ENCODE measurements at places on chromosomes 5 and 9.

DNA sequence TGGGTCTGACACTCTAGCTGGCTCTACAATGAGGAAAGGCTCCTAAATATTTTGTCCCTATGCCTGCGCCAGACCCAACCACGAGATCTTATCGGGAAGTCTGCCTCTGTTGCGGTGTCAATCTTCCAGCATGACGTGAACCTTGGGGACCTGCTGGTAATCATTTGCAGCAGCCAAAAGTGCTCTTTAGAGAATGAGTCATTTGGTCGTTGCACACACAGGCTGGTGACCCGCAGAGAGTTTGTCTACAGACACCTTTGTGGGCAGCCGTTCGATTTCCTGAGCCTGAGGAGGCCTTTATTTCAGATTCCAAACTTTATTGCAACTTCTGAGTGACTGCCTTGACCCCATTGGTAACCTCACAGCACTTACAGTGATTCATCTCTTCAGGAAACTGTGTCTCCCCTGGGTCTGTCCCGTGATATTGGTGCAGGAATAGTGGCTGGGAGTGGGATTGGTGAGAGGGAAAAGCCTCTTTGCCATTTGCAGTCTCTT is 326.1 kb downstream of the NSG2 start:
- no peaks in the 10 kb centered on the region for H3K36me3 ChIP-seq
- no peaks in the 10 kb centered on the region for H3K4me1 ChIP-seq
- DNase-seq: no peak
- no peak overlapping the region for H3K4me3 ChIP-seq
- H3K27me3 ChIP-seq: no peaks in the 10 kb centered on the region
- no peak overlapping the region for H3K27ac ChIP-seq

- no peak for DNase-seq
- no peaks in the 10 kb centered on the region for H3K4me1 ChIP-seq
- no peak overlapping the region for H3K27ac ChIP-seq
- H3K27me3 ChIP-seq: no peaks in the 10 kb centered on the region
- H3K4me3 ChIP-seq: no peak overlapping the region
Observed at GRCh38 chr9:8392866-8393265, 593.3 kb upstream of the DMAC1 start.

DNA sequence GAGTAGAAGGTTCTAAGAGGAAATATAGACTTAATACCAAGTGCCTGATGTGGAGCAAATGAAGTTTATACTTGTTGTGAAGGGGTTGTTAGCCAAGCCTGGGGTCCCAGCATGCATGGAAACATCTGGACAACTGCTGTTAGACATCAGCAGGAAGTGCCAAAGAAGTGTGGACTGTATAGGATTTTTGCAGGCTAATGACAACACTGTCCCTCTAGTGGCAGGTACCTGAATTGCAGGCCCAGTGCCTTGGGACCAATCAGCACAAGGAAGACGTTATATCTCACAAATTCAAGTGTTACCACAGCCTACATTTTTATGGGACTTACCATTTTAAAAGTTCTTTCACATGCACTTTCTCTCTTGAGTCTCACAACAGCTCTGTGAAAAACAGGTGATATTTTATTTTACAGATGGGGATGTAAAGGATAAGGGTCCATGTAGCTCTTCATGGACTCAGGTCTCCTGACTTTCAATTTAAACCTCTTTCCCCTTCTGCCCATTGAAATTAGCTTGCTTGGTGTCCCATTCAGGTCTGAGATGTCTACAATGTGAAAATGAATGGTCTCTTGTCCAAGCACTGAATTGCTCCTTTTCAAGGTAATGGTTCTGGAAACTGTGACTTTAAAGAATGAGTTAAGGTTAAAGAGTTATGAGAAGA is 89.0 kb upstream of the MAP1B start:
- no peaks in the 10 kb centered on the region for H3K4me1 ChIP-seq
- H3K4me3 ChIP-seq: no peak overlapping the region
- H3K27ac ChIP-seq: no peak overlapping the region
- no peaks in the 10 kb centered on the region for H3K27me3 ChIP-seq
- no peaks in the 10 kb centered on the region for H3K36me3 ChIP-seq

GRCh38 chr5:151225475-151225874 is 1.6 kb upstream of the CCDC69 start:
- H3K27me3 ChIP-seq: no peaks in the 10 kb centered on the region
- H3K4me1 ChIP-seq: no peaks in the 10 kb centered on the region
- no peak overlapping the region for H3K27ac ChIP-seq
- no peaks in the 10 kb centered on the region for H3K36me3 ChIP-seq

DNA sequence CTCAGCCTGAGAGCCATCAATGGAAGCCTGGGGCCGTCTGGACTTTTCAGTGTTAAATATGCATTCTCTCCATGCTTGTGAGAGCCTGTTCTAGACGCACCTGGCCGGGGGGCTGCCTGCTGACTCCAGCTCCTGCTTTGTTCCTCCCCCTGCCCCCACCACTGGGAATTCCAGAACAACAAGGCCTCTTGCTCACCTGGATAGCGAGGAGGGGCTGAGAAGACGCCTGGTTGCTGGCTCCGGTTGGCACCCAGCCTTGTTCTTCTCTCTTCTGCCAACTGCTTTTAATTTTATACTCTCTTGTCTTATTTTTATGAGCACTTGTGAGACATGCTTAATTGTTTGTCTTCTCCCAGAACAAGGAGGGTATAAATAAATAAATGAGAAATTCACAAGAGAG is 15.0 kb upstream of the RAPGEF1 start:
- no peaks in the 10 kb centered on the region for H3K36me3 ChIP-seq
- no peak overlapping the region for H3K27ac ChIP-seq
- H3K4me3 ChIP-seq: no peak overlapping the region
- H3K27me3 ChIP-seq: no peaks in the 10 kb centered on the region
- no peak for DNase-seq

GRCh38 chr9:81833563-81834345 is 94.5 kb upstream of the SPATA31D4 start:
- H3K27me3 ChIP-seq: no peaks in the 10 kb centered on the region
- H3K4me3 ChIP-seq: no peak overlapping the region
- H3K36me3 ChIP-seq: no peaks in the 10 kb centered on the region
- no peak for DNase-seq

- no peak overlapping the region for H3K27ac ChIP-seq
- no peaks in the 10 kb centered on the region for H3K36me3 ChIP-seq
- DNase-seq: no peak
- H3K27me3 ChIP-seq: no peaks in the 10 kb centered on the region
Observed at GRCh38 chr5:136004436-136004835, 24.4 kb upstream of the TGFBI start.

GRCh38 chr9:111016426-111017045 is 21.7 kb downstream of the LPAR1 start:
- no peaks in the 10 kb centered on the region for H3K27me3 ChIP-seq
- no peak overlapping the region for H3K4me3 ChIP-seq
- H3K27ac ChIP-seq: no peak overlapping the region
- H3K4me1 ChIP-seq: no peaks in the 10 kb centered on the region
- DNase-seq: no peak

DNA sequence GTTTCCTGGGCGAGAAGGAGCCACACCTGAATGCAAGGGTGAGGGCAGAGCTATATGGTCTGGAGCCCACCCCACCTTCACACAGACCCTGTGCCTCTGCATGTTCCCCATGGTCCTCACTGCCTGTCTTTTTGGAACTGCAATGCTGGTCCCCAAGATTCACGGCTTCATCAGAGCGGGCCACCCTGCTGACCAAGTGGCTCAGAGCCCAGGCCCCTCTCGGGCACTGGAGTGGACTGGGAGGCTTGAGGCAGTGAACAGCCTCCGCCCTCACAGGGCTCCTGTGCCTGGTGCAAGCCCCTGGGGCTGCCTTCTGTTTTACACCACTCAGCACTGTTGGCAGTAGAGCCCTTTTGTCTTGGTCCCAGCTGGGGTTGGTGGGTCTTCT is 143.2 kb downstream of the CACNA1B start:
- no peaks in the 10 kb centered on the region for H3K36me3 ChIP-seq
- H3K27me3 ChIP-seq: peaks cover 8% of the 10 kb centered on the region
- no peak overlapping the region for H3K27ac ChIP-seq
- H3K4me1 ChIP-seq: no peaks in the 10 kb centered on the region
- H3K4me3 ChIP-seq: no peak overlapping the region
- DNase-seq: no peak

DNA sequence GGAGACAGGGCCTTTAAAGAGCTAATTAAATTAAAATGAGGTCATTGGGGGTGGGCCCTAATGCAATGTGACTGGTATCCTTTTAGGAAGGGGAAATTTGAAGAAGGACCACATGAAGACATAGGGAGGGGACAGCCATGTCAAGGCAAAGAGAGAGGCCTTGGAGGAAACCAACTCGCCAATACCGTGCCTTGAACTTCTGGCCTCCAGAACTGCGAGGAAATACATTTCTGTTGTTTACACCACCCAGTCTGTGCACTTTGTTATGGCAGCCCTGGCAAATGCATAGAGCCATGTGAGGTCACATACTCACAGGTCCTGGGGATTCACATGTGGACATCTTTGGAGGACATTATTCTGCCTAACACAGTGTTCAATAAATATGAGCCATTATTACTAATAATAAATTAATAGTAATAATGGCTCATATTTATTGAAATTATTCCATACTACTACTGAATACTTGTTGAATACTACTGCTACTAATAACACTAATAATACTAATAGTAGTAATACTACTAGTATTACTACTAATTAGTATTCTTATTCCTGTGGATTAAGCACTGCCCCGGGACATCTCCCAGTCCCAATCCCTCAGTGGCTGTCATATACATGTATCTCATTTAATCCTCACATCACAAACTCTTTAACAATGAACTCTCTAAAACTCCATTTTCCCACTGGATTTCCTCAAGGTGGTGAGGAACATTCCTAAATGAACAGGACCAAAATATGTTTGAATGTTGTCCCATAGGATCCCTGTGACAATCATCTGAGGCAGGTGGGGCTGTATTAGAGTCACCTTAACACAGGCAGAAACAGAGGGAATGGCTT is 8.4 kb downstream of the TRAF1 start:
- peak overlapping the region; percentile 72 for H3K27ac ChIP-seq
- H3K36me3 ChIP-seq: no peaks in the 10 kb centered on the region
- no peak for DNase-seq
- no peak overlapping the region for H3K4me3 ChIP-seq
- no peaks in the 10 kb centered on the region for H3K27me3 ChIP-seq

- no peak overlapping the region for H3K4me3 ChIP-seq
- no peaks in the 10 kb centered on the region for H3K27me3 ChIP-seq
- H3K4me1 ChIP-seq: no peaks in the 10 kb centered on the region
Observed at GRCh38 chr5:51379331-51379700, 3.9 kb upstream of the ISL1 start.

DNA sequence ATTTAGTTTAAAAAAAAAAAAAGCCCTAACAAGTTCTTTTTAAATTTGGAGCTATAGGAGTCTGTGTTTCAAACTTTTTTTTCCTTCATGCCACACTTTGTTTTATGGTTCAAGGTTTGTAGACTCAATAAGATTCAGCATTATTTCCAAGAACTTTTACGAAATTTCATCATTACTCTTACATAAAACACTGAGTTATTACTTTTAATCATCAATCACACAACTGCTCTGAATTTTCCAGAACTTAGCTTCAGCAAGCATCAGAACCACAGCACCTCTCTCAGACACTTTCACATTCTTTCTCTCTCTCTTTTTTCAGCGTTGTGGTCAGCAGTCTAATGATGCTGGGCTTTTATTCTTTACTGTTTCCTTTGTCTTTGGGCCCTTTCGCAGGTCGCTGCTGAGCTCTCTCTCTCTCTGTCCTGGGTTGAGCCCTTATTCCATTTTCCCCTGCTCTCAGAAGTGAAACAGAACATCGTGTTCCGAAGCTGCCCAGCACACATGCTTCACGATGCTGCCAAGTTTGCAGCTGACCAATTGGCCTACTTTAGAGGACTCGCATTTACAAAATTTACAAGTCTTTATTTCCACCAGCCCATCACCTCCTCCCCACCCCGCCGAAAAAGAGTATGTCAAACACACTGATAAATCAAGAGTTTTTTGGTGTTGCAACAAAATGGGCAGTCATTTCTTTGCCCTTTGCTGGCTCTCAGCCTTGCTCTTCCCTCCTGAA is 44.6 kb upstream of the PIK3R1 start:
- H3K4me1 ChIP-seq: no peaks in the 10 kb centered on the region
- DNase-seq: peak; percentile 93
- H3K36me3 ChIP-seq: no peaks in the 10 kb centered on the region
- no peaks in the 10 kb centered on the region for H3K27me3 ChIP-seq
- peak overlapping the region; percentile 80 for H3K27ac ChIP-seq

DNA sequence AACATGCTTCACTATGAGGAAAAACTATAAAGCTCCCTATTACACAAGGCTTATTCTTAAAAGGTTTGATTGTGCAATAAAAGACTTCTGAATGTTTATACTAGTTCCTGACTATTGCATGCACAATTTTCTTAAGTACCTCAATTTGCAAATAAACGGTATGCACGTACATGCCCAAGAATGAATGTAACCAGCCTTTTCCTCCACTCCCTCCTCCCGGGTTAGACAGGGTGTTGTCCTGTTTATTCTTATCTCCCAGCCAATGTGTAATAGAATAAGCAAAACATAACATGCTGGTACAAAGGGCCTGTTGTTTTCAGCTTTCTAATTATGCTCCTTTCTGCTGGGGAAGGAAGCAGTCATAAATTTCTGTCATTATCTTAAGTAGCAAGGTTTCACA is 79.1 kb downstream of the AOPEP start:
- no peaks in the 10 kb centered on the region for H3K36me3 ChIP-seq
- no peak for DNase-seq
- H3K27me3 ChIP-seq: no peaks in the 10 kb centered on the region
- peaks cover 11% of the 10 kb centered on the region for H3K4me1 ChIP-seq

DNA sequence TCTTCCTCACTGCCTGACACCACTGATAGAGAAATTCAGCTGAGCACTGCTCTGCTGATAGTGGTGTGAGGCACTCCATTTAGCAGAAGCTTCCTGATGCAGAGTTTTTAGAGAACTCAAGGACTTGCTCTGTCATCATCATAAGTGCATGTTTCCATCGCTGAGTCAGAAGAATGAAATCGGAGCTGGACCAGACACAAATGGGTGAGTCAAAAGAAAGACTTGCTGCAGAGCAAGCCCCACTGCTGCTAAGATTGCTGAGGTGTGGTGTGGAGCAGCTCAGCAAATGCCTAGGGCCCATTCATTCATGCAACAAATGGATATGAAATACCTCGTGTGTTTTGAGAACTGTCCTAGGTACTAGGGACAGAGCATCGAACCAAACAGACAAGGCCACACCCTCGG is 410.2 kb upstream of the SLC30A5 start:
- H3K27me3 ChIP-seq: no peaks in the 10 kb centered on the region
- H3K4me3 ChIP-seq: no peak overlapping the region
- peak; percentile 26 for DNase-seq
- H3K4me1 ChIP-seq: no peaks in the 10 kb centered on the region
- H3K27ac ChIP-seq: no peak overlapping the region
- H3K36me3 ChIP-seq: no peaks in the 10 kb centered on the region

Measured in uterus (tissue), 4 donors.